ENCODE measurements at places on chromosomes 3 and 15. TPM values are rescaled to one million over a fixed set of nuclear protein-coding genes. Genes with fewer than 3 reads are reported as not detected.

DNA sequence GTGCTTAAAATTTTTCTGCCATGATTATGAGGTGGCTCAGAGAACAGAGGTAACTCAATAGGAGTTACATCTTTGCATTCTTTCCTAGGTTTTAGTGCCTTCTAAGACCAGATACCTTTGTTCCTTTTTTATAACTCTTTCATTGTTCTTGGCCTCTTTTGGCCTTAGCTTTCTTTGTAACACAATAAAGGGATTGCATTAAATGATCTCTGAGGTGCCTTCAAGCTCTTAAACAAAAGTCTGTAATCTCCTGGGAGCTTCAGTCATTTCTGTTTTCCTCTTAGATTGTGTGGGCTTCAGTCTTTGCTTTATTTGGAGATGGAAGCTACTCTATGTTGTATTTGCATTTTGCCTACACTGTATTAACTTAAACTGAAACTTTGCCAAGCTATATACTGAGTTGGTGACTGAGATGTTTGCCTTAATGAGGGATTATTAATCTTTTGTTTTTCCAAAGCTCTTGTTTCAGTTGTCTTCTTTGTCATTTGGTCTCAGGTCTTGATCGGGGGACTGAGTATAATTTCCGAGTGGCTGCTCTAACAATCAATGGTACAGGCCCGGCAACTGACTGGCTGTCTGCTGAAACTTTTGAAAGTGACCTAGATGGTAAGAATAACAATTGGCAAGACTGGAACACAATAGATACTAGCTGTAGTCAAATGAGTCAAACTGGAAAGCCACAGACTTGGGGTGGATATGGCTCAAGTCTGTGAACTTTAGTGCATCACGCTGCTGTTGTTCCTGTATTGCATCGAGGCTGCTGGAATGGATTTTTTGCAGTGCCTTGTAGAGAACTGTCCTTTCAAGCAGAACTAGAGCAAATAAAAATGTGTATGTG lies 110.3 kb downstream of the HCN4 start:
- no peaks in the 10 kb centered on the region for H3K36me3 ChIP-seq
- no peaks in the 10 kb centered on the region for H3K4me1 ChIP-seq
- H3K4me3 ChIP-seq = no peak overlapping the region
- H3K27me3 ChIP-seq = no peaks in the 10 kb centered on the region
- no peak overlapping the region for H3K27ac ChIP-seq
- no peak for DNase-seq

- peak overlapping the region; percentile 30 for H3K27ac ChIP-seq
- no peak overlapping the region for H3K4me3 ChIP-seq
- peaks cover 14% of the 10 kb centered on the region for H3K4me1 ChIP-seq
- no peaks in the 10 kb centered on the region for H3K36me3 ChIP-seq
- no peaks in the 10 kb centered on the region for H3K27me3 ChIP-seq
Measured at GRCh38 chr3:24401090-24401810, 93.4 kb downstream of the THRB start.

GRCh38 chr3:41854956-41855355 lies 106.9 kb downstream of the ULK4 start:
- H3K4me3 ChIP-seq = no peak overlapping the region
- no peaks in the 10 kb centered on the region for H3K4me1 ChIP-seq
- H3K36me3 ChIP-seq = no peaks in the 10 kb centered on the region
- DNase-seq = no peak
- H3K27me3 ChIP-seq = no peaks in the 10 kb centered on the region
- no peak overlapping the region for H3K27ac ChIP-seq

GRCh38 chr3:168858327-168858726 lies 762.6 kb upstream of the GOLIM4 start:
- H3K4me1 ChIP-seq = no peaks in the 10 kb centered on the region
- DNase-seq = no peak
- H3K36me3 ChIP-seq = no peaks in the 10 kb centered on the region
- no peak overlapping the region for H3K4me3 ChIP-seq
- no peak overlapping the region for H3K27ac ChIP-seq

- no peaks in the 10 kb centered on the region for H3K4me1 ChIP-seq
- no peaks in the 10 kb centered on the region for H3K27me3 ChIP-seq
- H3K36me3 ChIP-seq = no peaks in the 10 kb centered on the region
- DNase-seq = no peak
- no peak overlapping the region for H3K4me3 ChIP-seq
Measured at GRCh38 chr3:124064050-124064449, 72.1 kb upstream of the ROPN1 start.

GRCh38 chr15:51924156-51925068 lies 47.2 kb downstream of the LEO1 start:
- no peaks in the 10 kb centered on the region for H3K27me3 ChIP-seq
- H3K36me3 ChIP-seq = no peaks in the 10 kb centered on the region
- H3K4me1 ChIP-seq = no peaks in the 10 kb centered on the region
- no peak overlapping the region for H3K27ac ChIP-seq
- no peak overlapping the region for H3K4me3 ChIP-seq

GRCh38 chr15:73781038-73781925 lies 28.1 kb upstream of the INSYN1 start:
- no peak overlapping the region for H3K27ac ChIP-seq
- no peaks in the 10 kb centered on the region for H3K36me3 ChIP-seq
- no peak for DNase-seq
- no peaks in the 10 kb centered on the region for H3K4me1 ChIP-seq
- H3K27me3 ChIP-seq = no peaks in the 10 kb centered on the region

GRCh38 chr15:84657748-84658079 lies 285 bp downstream of the NMB start:
- peak; percentile 20 for DNase-seq
- no peaks in the 10 kb centered on the region for H3K27me3 ChIP-seq
- H3K4me3 ChIP-seq = peak overlapping the region; percentile 39
- peak overlapping the region; percentile 85 for H3K27ac ChIP-seq
- H3K4me1 ChIP-seq = peaks cover 30% of the 10 kb centered on the region

DNA sequence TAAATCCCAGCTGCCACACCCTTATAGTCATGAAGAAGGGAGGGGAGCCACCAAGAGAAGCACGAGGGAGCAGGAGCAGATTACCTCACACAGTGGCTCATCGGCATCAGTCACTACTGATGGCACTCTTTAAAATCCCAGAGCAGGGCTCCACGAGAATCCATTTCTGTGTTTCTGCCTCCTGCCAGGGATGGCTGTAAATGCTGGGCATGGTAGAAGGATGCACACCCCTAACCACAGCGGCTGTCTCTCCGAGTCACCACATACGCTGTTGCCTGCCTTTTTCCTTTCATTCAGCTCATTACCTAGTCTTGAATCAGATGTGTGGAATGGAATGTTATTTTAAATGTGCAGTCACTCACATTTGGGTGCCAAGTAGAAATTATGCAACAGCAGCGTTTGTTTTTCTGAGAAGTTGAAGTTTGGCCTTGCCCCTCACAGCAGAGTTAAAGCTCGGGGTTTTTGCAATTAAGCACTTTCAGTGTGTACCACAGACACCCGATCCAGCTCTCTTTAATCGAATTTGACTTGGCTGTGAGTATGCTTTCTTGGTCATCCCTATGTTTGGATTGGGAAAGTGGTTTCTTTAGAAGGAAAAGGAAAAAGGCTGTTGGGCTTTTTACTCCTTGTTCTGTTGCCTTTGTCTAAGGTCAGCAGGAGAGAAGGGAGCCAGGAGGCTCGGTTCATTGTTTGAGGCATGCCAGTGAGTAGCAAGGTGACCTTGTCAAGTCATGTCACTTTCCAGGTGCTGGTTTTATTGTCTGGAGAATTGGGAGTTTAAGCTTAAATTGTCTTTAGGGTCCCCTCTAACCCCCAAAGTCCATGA lies 284.2 kb upstream of the TPM1 start:
- no peak overlapping the region for H3K4me3 ChIP-seq
- no peaks in the 10 kb centered on the region for H3K36me3 ChIP-seq
- DNase-seq = peak; percentile 14
- H3K27ac ChIP-seq = peak overlapping the region; percentile 65
- H3K4me1 ChIP-seq = peaks cover 15% of the 10 kb centered on the region
- no peaks in the 10 kb centered on the region for H3K27me3 ChIP-seq

Gene CSPG5
- total RNA-seq = not detected

Gene CFAP100
- not detected for total RNA-seq

Gene BUB1B
- 7.1 TPM for total RNA-seq

Gene DISP2
- total RNA-seq = 9.1 TPM

Gene RASL12
- total RNA-seq = 13.9 TPM

All from transverse colon (tissue), 4 donors.